Aorta (tissue), 5 donors: ENCODE measurements at places on chromosomes 6 and 20. TPM values are rescaled to one million over a fixed set of nuclear protein-coding genes. Genes with fewer than 3 reads are reported as not detected.

- no peak overlapping the region for H3K4me3 ChIP-seq
- no peaks in the 10 kb centered on the region for H3K36me3 ChIP-seq
- no peaks in the 10 kb centered on the region for H3K27me3 ChIP-seq
- H3K27ac ChIP-seq: no peak overlapping the region
- DNase-seq: no peak
Observed at GRCh38 chr6:157096522-157096921, 226.8 kb downstream of the TMEM242 start.

- DNase-seq: no peak
- H3K27me3 ChIP-seq: peaks cover 2% of the 10 kb centered on the region
- H3K27ac ChIP-seq: peak overlapping the region; percentile 77
- no peaks in the 10 kb centered on the region for H3K36me3 ChIP-seq
- H3K4me3 ChIP-seq: no peak overlapping the region
Observed at GRCh38 chr20:45343532-45344167, 4.6 kb downstream of the SDC4 start.

- H3K27me3 ChIP-seq: no peaks in the 10 kb centered on the region
- H3K4me3 ChIP-seq: no peak overlapping the region
- DNase-seq: no peak
- H3K27ac ChIP-seq: no peak overlapping the region
- no peaks in the 10 kb centered on the region for H3K36me3 ChIP-seq
- peaks cover 4% of the 10 kb centered on the region for H3K4me1 ChIP-seq
Observed at GRCh38 chr6:25404091-25404490, 124.9 kb downstream of the CARMIL1 start.

DNA sequence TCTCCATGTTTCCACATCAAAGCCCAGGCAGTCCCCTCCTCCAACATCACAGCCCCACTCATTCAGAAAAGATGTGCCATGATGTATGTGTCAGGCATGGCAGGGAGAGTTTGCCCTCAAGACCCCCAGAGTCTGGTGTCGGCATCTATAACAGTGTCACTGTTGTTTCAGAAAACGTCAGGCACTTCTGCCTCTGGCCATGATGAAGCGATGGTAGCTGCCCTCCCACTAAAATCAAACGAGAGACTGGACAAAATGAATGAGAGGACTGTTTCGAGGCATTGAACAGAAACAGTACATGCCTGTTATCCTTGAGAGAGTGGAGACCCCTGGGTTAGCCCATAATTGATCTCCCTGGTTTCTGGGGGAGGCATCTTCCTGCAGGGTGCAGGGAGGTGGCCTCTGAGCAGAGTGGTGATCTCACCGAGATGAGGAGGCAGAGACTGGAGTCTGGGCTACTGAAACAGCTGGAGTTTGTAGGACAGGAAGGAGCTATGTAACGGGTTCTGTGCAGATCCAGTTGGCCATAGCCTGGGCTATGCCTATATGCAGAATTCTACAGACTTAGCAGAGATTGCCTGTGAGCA is 144.5 kb downstream of the SYCP2 start:
- H3K36me3 ChIP-seq: no peaks in the 10 kb centered on the region
- H3K4me1 ChIP-seq: no peaks in the 10 kb centered on the region
- no peak overlapping the region for H3K4me3 ChIP-seq
- no peaks in the 10 kb centered on the region for H3K27me3 ChIP-seq
- H3K27ac ChIP-seq: no peak overlapping the region
- DNase-seq: no peak

GRCh38 chr20:18307301-18307700 is 19.0 kb downstream of the ZNF133 start:
- H3K27ac ChIP-seq: no peak overlapping the region
- no peaks in the 10 kb centered on the region for H3K27me3 ChIP-seq
- H3K4me3 ChIP-seq: no peak overlapping the region
- DNase-seq: no peak
- H3K4me1 ChIP-seq: no peaks in the 10 kb centered on the region

GRCh38 chr20:35561268-35561667 is 19.4 kb downstream of the ERGIC3 start:
- H3K27ac ChIP-seq: no peak overlapping the region
- H3K4me1 ChIP-seq: no peaks in the 10 kb centered on the region
- peak; percentile 45 for DNase-seq

GRCh38 chr20:19137641-19138040 is 74.8 kb upstream of the SLC24A3 start:
- no peak for DNase-seq
- no peaks in the 10 kb centered on the region for H3K36me3 ChIP-seq
- H3K27me3 ChIP-seq: no peaks in the 10 kb centered on the region
- no peaks in the 10 kb centered on the region for H3K4me1 ChIP-seq

DNA sequence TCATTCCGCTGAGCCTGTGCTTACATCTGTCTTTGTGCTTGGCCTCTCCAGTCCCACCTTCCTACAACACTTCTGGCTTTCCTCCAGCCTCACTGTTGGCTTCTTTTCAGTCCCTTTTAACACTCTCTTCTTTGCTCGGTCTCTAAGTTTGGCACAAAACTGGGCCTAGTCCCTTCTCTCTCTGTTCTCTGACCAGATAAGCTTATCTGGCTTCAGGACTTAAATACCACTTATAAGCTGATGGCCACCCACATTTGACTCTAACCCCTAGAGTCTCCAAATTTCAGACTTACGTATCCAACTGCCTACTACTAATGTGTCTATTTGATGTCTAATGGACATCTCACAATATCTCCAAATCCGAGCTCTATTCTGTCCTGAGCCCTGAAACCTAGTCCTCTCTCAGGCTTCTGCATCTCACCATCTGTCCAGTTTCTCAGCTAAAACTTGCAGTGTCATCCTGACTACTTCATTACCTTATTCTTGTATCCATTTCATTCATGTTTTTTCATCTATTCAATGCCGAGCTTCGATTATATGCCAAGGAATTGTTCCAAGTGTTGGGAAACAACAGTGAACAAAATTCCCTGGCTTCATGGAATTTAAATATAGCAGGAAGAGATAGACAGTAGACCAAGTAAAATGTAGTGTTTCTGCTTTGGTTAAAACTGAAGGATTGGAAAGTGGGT is 40.1 kb downstream of the TBPL1 start:
- no peak for DNase-seq
- H3K36me3 ChIP-seq: no peaks in the 10 kb centered on the region
- H3K4me1 ChIP-seq: peaks cover 3% of the 10 kb centered on the region
- H3K4me3 ChIP-seq: no peak overlapping the region
- no peaks in the 10 kb centered on the region for H3K27me3 ChIP-seq
- H3K27ac ChIP-seq: no peak overlapping the region

GRCh38 chr6:147195510-147195909 is 8.7 kb upstream of the STXBP5 start:
- H3K36me3 ChIP-seq: no peaks in the 10 kb centered on the region
- no peak overlapping the region for H3K27ac ChIP-seq
- no peak overlapping the region for H3K4me3 ChIP-seq
- H3K4me1 ChIP-seq: no peaks in the 10 kb centered on the region
- no peak for DNase-seq

DNA sequence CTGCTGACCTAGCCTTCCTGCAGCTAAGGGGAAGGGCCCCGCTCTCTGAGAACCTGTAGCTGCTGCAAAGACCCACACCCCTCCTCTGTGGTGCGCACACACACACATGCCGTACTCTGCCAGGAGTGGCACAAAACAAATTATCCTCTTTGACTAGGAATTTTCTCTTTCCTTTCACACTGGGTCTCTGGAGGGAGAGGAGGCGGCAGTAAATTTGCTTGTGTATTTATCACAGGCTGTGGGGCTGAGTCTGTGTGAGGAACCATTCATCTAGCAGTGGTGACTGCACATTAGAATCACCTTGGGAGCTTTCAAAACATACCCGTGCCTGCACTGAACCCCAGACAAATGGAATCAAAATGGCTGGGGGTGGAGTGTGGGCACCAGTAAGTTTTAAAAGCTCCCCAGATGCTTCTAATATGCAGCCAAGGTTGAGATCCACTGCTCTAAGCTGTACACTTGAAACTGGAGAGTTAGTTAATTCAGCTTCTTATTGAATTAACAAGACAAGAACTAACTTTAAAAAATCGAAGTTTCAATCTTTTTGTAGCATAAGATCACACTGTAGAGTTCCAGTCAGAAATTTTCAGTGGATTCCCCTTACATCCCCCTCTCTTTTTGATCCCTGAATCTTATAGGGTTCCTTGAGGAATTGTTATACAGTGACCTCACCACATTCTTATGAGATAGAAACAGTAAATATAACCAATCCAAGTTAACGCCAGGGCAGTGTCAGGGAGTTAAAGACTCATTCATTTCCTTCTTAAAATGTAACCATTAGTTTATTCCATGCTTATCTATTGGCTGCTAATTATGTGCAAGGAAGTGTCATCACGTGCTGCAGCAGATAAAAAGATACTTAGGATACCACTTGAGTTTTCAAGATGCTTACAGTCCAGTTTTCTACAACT is 29.8 kb upstream of the GMDS start:
- H3K27ac ChIP-seq: no peak overlapping the region
- no peaks in the 10 kb centered on the region for H3K27me3 ChIP-seq
- no peak for DNase-seq
- H3K4me3 ChIP-seq: no peak overlapping the region
- H3K36me3 ChIP-seq: peaks cover 3% of the 10 kb centered on the region
- H3K4me1 ChIP-seq: peaks cover 4% of the 10 kb centered on the region

- H3K27me3 ChIP-seq: no peaks in the 10 kb centered on the region
- H3K36me3 ChIP-seq: no peaks in the 10 kb centered on the region
- no peak overlapping the region for H3K27ac ChIP-seq
- H3K4me3 ChIP-seq: no peak overlapping the region
- H3K4me1 ChIP-seq: no peaks in the 10 kb centered on the region
- DNase-seq: no peak
Observed at GRCh38 chr6:159099961-159100360, 55.2 kb upstream of the TAGAP start.

DNA sequence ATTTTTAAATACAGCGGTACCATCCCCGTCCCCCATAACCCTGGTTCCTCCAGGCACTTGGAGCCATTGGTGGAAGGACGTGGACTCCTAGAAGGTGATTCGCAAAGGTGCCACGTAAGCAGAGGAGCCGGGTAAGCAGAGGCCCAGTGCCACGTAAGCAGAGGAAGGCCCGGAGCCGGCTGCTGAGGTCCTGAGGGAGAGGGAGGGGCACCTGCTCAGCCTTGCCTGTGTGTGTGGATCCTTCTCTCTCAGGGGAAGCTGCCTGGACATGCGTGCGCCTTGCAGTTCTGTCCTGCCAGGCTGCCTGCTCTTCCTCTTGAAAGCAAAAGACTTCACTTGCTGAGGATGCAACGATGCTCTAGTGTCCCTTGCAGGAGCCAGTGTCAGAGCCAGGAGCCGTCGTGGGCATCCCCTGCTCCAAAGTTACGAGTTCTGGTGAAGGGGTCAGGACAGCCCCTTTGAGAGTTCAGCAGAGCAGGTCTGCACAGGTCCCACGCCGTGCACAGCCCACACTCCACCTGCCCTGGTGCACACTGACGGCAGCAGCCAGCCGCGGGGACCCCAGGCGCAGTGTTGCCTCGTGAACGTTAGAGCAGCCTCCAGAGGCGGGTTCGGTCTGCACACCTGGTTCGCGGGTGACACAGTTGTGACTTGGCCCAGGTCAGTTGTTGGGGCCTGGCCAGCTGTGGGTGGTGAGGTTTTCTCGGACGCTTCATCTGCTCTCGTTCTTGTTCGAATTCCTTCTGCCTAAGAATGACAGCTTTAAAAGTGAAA is 1.9 kb upstream of the NKAIN4 start:
- no peak overlapping the region for H3K4me3 ChIP-seq
- H3K36me3 ChIP-seq: no peaks in the 10 kb centered on the region
- no peak for DNase-seq
- no peak overlapping the region for H3K27ac ChIP-seq
- H3K4me1 ChIP-seq: no peaks in the 10 kb centered on the region

DNA sequence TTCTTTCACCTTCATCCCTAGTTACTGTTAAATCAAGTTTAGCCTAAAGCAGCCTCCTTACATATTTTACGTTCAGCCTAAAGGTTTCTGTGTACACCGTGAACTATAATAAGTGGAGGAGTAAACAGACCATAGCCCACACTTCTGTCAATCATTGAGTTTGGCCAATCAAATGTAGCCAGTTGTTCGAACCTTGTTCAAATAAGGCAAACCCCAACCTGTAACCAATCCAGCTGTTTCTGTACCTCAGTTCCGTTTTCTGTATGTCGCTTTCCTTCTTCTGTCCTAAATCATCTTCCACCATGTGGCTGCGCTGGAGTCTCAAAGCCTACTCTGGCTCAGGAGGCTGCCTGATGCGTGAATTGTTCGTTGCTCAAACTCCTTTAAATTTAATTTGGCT is 1.8 kb upstream of the FBXO30 start:
- H3K27me3 ChIP-seq: no peaks in the 10 kb centered on the region
- peaks cover 6% of the 10 kb centered on the region for H3K4me1 ChIP-seq
- H3K27ac ChIP-seq: no peak overlapping the region
- no peak overlapping the region for H3K4me3 ChIP-seq
- H3K36me3 ChIP-seq: no peaks in the 10 kb centered on the region

DNA sequence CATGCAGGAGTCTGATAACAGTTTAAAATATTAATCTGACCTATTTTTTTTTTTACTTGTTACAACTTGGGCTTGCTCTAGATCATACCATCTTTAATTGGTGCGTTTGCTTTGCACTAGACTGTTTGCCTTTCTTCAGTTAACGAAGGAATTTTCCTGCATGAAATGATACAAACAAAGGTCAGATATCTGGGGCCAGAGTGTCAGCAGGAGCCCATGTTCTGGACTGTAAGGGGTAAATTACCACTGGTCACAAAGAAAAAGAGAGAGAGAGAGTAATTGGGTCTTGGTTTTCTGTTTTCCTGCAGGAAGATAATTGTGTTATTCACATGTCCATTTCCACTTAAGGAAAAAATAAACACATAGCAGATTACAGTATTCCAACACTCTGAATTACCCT is 399.4 kb upstream of the MARCKS start:
- no peak for DNase-seq
- no peaks in the 10 kb centered on the region for H3K4me1 ChIP-seq
- no peak overlapping the region for H3K27ac ChIP-seq

DNA sequence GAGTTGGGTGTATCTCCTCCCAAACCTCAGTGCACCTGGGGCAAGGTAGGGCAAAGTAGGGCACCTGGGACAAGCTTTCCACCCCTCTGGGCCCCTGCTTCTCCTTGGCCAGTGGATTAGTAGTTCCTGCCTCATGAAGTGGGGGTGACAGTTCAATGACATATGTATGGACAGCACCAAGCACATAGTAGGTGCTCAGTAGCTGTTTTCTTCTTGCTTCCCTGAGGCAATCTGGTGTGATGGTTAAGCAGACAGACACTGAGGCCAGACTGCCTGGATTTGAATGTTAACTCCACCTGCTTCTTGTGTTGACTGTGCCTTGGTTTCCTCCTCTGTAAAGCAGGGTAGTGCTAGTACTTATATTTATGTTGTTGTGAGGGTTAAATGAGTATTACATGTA is 25.8 kb downstream of the EPB41L1 start:
- H3K4me3 ChIP-seq: no peak overlapping the region
- H3K27me3 ChIP-seq: no peaks in the 10 kb centered on the region
- no peaks in the 10 kb centered on the region for H3K4me1 ChIP-seq
- no peak overlapping the region for H3K27ac ChIP-seq
- no peak for DNase-seq

Gene ANKRD66
- not detected for total RNA-seq

Gene MLIP
- 2.2 TPM for total RNA-seq

Gene METTL24
- total RNA-seq: 14.3 TPM

Gene BMP2
- total RNA-seq: 15.9 TPM

Gene TXLNB
- 3.4 TPM for total RNA-seq

Gene PRICKLE4
- 3.5 TPM for total RNA-seq

Gene OOEP
- 0.39 TPM for total RNA-seq

Gene SLC12A5
- 2.4 TPM for total RNA-seq

Gene TFAP2D
- not detected for total RNA-seq

Gene POPDC3
- not detected for total RNA-seq
